ENCODE measurements at places on chromosomes 2 and 18. TPM values are rescaled to one million over a fixed set of nuclear protein-coding genes. Genes with fewer than 3 reads are reported as not detected.
A peak's percentile ranks its signal among the peaks of the same experiment; 100 is the strongest.

DNA sequence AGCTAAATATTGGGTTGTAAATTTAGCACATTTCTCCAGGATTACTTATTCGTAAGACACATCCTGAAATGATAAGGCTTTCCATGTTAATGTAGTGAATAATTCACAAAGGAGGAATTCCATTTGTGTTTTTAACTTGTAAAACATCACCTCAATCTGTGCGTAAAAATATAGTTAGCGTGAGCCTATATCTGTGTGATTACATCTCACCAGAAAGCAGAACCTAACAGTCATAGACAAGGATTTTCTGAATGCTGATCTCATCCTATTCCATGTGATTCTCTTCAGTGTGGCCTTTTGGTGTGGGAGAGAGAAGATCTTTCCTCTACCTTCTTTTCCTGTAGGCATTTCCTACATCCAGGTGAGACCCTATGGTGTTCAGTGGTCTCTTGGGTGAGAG lies 263.2 kb upstream of the RASGRP3 start:
- no peak for DNase-seq

- DNase-seq, result no peak
Measured at GRCh38 chr2:44550561-44550960, 188.8 kb downstream of the CAMKMT start.

- DNase-seq, result peak; percentile 46
Measured at GRCh38 chr2:240236217-240237111, 96.0 kb upstream of the OTOS start.

GRCh38 chr2:215397632-215398341 lies 38.1 kb downstream of the FN1 start:
- DNase-seq, result no peak

DNA sequence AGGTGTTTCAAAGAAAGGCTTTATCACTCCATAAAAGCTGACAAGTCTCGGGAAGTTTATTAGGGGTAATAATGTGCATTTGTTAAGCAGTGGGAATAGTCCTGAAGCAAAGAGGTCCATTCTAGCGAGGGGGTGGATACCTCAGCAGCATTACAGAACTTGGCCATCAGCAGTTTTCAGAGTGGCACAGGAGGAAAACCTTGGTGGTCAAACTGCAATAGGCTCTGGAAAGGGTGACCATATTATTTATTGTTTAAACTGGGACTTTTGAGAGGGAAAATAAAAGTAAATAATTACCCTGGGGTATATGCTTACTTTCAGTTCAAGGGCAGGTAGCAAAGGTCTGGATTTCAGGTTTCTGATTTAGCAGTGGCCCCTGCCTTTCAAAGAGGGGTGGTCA lies 115.5 kb upstream of the KLHL14 start:
- no peak for DNase-seq

DNA sequence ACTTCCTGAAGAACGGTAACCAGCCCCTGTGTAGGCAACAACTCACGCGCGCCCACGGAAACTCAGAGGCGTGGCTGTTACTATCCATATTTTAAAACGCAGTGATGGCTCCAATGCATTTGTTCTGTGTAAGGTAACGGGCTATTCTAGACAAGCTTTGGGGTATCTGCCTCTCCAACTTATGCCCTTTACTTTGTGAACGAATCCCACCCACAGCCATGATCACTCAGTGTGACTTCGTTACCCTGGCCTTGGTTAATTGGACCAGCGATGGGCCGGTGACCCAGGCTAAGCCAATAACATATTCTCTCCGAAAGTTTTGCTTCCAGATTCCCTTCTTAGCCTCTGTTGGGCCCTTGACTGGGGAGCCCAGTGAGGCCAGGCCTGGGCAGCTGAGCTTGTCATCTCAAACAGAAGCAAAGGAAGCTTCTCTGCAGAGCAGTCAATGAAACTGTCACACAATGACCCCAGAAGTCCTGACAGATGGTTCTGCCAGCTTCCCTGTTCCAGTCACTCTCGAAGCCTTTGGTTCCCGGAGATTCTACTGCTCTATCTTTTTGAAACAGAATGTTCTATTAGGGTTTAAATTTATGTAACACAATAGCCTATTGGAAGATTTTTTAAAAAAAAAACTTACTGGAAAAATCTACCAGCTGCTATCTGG lies 30.7 kb upstream of the ROCK2 start:
- no peak for DNase-seq

Gene SERPINB3
- not detected for total RNA-seq

Gene MTERF4
- total RNA-seq, result 55.4 TPM

Gene AQP12A
- not detected for total RNA-seq

Gene ACTG2
- 27.5 TPM for total RNA-seq

Gene TUBA3D
- 0.88 TPM for total RNA-seq

Gene CDCA7
- 18.4 TPM for total RNA-seq

Gene HOXD3
- total RNA-seq, result 2.0 TPM

Gene CPLX4
- not detected for total RNA-seq

Gene PCBP1
- total RNA-seq, result 152 TPM

Gene STK36
- 82.7 TPM for total RNA-seq

Gene OTX1
- not detected for total RNA-seq

Gene RAD51AP2
- not detected for total RNA-seq

Gene IL18R1
- total RNA-seq, result 6.3 TPM

Gene SLC4A3
- 8.1 TPM for total RNA-seq

Gene CCL20
- total RNA-seq, result 5.1 TPM

Data from Peyer's patch (tissue), 4 donors.